ENCODE measurements at places on chromosomes 1 and 21. TPM values are rescaled to one million over a fixed set of nuclear protein-coding genes. Genes with fewer than 3 reads are reported as not detected.
A peak's percentile ranks its signal among the peaks of the same experiment; 100 is the strongest.

The TIAM1 gene
- total RNA-seq: 30.5 TPM

The TACSTD2 gene
- total RNA-seq: 2.9 TPM

The SPRR1A gene
- total RNA-seq: not detected

The LCE2C gene
- total RNA-seq: not detected

The OR11L1 gene
- total RNA-seq: not detected

The FAM76A gene
- total RNA-seq: 8.9 TPM

The RAB7B gene
- 8.6 TPM for total RNA-seq

The POGZ gene
- total RNA-seq: 18.5 TPM

The KCND3 gene
- 0.33 TPM for total RNA-seq

The TMCO1 gene
- 116 TPM for total RNA-seq

The PROX1 gene
- total RNA-seq: 0.33 TPM

The SYNJ1 gene
- 4.1 TPM for total RNA-seq

The TMEM50B gene
- 14.3 TPM for total RNA-seq

DNA sequence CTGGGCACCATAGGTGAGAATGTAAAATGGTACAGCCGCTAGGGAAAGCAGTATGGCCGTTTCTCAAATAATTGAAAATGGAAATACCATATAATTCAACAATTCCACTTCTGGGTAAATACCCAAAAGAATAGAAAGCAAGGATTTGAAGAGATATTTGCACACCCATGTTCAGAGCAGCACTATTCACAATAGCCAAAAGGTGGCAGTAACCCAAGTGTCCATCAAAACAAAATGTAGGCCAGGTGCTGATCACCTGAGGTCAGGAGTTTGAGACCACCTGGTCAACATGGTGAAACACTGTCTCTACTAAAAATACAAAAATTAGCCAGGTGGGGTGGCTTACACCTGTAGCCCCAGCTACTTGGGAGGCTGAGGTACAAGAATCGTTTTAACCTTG is 62.1 kb downstream of the OLIG1 start:
- no peak for DNase-seq

DNA sequence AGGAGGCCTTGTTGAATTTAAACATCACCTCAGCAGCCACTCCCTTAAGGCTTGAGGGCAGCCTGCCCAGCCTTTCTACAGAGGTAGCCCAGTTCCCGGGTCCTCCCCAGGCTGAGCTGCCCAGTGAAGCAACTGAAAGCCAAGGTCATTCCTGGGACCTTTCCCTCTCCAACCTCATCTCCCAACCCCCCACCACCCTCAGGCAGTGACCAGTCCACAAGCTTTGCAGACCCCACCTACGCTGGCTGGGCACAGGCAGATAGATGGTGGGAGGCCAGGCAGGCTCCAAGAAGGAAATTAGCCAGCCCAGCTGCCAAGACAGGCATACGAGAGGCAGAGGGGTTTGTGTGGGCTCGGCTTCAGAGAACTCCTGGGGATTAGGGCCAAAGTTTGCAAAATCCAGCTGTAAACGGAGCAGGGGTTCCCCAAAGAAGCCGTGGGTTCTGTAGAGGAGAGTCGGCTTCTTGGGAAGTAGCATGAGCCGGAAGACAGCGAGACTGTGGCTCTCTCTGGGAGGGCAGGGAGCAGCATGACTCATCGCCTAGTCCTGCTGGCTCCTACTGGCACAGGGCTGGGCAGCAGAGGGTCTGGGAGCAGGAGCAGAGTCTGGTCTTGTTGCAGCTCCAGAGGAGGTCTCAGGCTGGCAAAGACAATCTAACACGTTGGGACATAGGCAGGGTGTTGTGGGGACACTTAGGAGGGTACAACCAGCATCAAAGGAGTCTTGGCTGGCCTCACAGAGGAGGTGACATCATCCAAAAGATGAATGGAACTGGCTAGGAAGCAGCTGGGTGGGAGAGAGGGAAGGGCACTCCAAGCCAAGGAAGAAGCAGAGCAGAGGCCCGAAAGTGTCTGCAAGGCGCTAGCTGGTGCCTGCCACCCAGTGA is 2.8 kb upstream of the ZC3H12A start:
- no peak for DNase-seq

DNA sequence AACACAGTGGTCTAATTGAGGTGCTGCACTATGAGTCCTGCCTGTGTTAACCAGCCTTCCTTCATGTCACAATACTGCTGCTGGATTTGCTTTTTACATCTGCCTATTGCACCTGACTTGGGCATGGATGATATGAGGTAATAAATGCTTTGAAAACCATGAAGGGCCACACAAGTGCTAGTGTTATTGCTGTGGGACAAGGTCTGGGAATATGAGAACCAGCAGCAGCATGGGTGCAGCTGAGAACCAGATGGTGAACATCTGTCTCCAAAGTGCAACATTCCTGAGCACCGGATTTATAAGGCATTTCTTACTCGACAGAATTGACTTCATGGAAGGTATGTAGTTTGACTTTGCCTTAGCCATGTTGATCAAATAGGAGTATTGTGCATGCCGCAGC is 16.6 kb downstream of the TRIM45 start:
- DNase-seq: no peak

- no peak for DNase-seq
These were observed at the start of gene SFN for GRCh38 chr1:26862781-26863684. Gene SFN (plus strand): TSS chr1:26863149. CDS start chr1:26863213, 64 bp downstream.

DNA sequence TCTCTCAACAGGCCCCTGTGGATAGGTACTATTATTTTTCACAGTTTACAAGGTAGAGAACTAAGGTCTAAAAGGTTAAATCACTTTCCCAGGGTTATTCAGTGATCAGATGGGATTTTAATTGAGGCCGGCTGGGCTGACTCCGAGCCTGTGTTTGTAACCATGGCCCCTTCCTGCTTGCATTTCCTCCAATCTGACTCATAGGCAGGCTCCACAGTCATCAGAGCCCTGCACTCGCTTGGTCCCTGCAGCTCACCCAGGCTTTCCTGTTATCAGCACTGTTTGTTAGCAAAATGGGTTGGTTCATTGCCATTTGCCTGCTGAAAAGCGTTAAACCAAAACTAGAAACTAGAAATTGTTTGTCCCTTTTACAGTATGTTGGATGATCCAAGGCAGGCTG is 41.4 kb upstream of the LMX1A start:
- DNase-seq: no peak

- no peak for DNase-seq
These were observed 131.2 kb upstream of the FAM78B start for GRCh38 chr1:166297993-166298392.

DNA sequence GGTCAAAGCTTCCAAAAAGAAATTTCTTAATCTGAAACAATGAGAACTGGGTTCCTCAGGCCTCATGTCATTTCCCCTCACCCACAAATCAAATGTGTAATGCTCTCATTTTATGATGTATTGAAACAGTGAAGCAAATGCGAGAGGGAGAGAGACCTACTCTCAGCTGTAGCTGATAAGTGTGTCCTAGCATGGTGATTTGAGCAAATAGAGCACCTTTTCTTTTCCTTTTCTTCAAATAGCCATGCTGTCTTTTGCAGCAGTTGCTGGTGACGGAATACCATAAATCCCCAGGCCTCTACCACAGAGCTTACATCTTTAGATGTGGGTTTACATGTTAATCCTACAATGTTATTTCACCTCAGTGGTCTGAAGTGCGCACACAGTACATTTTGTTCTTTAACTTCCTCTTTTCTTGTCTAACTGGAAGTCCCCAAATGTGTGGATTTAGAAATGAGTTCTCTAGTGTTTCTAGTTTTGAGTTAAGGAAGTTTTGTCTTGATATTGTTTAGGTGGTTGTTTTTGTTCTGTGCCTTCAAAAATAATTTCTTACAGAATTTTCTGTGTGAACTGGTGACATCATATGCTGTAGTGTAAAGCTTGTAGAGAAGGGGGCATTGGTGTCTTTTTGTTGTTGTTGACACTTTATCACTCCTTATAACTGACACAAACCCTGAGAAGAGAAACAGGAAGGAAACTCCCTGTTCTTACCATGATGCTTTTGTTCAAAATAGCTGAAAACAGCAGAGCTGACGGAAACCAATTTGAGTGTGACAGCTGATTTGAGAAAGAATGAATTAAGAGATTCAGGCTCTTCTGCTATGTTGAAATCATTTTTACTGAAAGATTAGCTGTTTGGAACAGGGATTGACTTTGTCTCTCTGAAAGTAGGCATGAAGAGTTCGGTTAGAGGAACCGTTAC is 12.2 kb downstream of the SMAP2 start:
- DNase-seq: peak; percentile 74

- peak; percentile 81 for DNase-seq
These were observed 7.5 kb upstream of the PARK7 start for GRCh38 chr1:7953850-7954609.

DNA sequence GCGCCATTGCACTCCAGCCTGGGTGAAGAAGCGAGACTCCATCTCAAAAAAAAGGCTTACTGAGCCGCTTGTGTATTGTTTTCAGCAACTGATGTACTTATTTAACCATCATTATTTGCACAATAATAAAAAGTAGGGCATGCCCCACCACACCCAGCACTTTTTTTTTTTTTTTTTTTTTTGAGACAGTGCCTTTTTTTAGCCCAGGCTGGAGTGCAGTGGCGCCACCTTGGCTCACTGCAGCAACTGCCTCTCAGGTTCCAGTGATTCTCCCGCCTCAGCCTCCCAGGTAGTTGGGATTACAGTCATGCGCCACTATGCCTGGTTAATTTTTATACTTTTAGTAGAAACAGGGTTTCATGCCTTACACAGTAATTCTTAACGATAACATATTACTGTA is 12.2 kb upstream of the TRNAU1AP start:
- DNase-seq: no peak

DNA sequence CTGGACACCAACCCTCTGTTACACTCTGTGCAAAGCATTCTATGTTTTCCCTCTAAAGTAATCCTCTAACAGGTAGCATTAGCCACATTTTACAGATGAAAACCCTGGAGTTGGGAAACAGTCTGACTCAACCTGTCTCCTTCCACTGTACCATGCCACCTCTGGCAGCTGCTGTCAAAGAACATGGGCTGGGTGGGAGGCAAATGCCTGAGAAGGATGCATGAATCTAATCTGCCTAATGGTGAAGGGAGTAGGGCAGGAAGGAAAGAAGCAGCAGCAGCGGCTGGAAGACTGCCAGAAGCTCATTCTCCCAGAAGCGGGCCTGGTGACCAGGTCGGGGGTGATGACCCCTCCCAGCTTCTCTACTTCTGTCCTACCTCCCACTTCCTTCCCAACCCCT is 21.7 kb downstream of the LRRC71 start:
- DNase-seq: no peak

DNA sequence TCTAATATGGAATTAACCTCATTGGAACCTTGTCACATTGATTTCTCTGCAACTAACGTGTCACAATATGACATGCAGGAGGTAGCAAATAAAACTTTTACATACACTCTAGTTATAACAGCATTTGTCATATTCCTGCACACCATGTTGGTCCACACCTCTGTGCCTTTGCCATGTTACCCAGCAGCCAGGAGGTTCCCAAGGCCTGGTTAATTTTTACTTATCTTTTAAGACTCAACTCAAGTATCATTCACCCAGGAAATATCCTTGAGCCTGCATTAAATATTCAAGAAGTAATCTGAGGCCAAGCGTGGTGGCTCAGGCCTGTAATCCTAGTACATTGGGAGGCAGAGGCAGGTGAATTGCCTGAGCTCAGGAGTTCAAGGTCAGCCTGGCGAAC is 447.2 kb upstream of the NR5A2 start:
- DNase-seq: no peak

DNA sequence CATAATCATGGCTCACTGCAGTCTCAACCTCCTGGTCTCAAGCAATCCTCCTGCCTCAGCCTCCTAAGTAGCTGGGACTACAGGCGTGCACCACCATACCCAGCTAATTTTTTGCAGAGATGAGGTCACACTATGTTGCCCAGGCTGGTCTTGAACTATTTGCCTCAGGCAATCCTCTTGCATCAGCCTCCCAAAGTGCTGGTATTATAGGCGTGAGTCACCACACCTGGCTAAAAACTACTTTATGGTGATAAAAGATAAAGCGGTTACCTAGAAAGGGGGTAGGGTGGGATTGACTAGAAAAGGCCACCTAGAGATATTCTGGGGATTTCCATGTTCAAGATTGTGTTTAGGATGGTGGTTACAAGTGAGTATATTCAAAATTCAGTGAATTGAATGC is 5.0 kb downstream of the TSTD1 start:
- DNase-seq: no peak

- no peak for DNase-seq
These were observed 20.2 kb downstream of the TAL1 start for GRCh38 chr1:47211796-47212269.

- no peak for DNase-seq
These were observed 245.3 kb upstream of the RUNX1 start for GRCh38 chr21:35294231-35294898.

GRCh38 chr1:229699613-229700267 is 73.7 kb downstream of the URB2 start:
- no peak for DNase-seq

DNA sequence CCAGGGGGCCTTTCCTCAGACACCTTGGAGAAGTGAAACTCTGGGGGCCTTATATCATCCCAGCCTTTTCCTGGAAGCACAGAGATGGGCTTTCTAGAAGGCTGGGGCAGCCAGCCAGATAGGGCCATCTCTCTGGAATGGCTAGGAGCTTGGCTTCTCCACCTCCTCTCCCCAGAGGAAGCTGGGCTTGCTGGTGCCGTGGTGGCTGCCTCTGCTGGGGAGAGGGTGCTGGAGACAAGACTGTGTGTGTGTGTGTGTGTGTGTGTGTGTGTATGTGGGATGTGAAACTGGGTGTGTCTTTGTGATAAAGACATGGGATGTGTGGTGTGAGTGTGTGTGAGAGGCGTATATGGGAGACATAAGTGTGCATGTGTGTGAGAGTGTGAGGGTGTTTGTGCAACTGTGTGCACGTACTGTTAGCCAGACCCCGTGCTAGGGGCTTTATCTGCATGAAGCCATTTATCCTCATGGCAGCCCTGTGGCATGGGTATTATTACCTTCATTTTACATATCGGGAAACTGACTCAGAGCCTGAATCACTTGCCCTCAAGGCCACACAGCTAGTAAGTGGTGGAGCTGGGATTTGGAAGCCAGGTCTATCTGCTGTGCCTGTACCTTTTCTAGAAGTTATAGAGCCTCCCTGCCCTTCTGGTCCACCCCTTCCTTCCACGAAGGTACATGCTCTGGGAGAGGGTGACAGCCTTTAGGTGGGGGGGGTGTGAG is 44.2 kb downstream of the PTPRU start:
- DNase-seq: no peak

DNA sequence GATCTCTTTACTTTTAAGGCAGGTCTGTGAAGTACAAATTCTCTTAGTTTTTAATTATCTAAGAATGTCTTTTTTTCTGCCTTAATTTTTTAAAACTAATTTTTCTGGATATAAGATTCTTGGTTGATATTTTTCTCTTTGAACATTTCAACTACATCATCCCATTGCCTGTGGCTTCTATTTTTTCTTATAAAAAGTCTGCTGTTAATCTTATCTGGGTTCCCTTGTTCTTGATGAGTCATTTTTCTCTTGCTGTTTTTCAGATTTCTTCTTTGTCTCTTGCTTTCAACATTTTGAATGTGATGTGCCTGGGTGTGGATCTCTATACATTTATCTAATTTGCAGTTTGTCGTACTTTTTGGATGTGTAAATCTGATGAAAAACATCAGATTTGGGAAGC is 525.2 kb upstream of the PBX1 start:
- DNase-seq: no peak

- DNase-seq: no peak
These were observed 158.3 kb upstream of the CACNA1E start for GRCh38 chr1:181324797-181325616.

GRCh38 chr1:24928689-24929397 is 1.2 kb downstream of the RUNX3 start:
- DNase-seq: no peak
